ENCODE measurements at places on chromosomes 11 and 22. TPM values are rescaled to one million over a fixed set of nuclear protein-coding genes. Genes with fewer than 3 reads are reported as not detected.

- DNase-seq, result no peak
Measured at GRCh38 chr11:130146796-130147195, 12.8 kb upstream of the ST14 start.

POLR2F gene
- 123 TPM for total RNA-seq

- no peak for DNase-seq
Measured at GRCh38 chr22:48342732-48343131, 1484.9 kb downstream of the BRD1 start.

DNA sequence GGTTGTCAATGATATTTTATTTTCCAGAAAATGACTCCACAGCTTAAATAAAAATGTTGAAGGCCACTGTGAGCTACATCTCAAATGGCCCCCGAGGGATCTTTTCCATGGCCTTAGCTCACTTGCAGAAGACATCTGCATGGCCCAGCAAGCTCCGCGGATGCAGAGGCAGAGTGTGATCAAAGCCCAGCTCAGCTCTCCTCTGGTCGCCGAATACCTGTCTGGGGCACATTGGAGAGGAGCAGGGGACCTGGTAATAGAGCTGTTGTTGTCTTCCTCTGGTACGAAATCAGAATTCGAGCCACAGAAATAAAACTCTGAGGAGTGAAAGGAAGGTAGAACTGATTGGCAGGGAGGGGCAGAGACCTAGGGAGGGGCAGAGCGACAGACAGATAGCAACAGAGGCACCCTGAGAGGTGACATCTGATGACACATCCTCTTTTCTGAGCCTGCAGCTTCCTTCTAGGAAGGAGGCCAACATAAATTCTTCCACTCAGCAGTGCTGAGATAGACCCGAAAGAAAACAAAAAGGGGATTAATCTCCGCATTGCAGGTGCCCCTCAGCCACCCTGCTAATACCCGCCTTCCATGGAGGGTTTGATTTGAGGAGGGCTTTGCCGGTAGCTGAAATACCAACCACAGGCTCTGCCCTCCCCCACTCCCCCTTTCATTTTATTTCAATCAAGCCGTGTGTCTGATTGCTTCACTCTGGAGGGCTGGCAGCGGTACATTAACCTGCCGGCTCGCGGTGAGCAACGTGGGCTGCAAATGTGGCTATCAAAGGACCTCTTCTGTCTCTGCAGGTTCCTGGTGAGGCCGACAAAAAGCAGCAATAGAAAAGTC is 759.4 kb downstream of the OPCML start:
- DNase-seq, result no peak

TAF1D gene
- 134 TPM for total RNA-seq

LIF gene
- 4.1 TPM for total RNA-seq

GRCh38 chr22:25109878-25110595 is 89.6 kb upstream of the CRYBB3 start:
- DNase-seq, result no peak

SLC17A6 gene
- total RNA-seq, result not detected

TCN2 gene
- 11.7 TPM for total RNA-seq

DNA sequence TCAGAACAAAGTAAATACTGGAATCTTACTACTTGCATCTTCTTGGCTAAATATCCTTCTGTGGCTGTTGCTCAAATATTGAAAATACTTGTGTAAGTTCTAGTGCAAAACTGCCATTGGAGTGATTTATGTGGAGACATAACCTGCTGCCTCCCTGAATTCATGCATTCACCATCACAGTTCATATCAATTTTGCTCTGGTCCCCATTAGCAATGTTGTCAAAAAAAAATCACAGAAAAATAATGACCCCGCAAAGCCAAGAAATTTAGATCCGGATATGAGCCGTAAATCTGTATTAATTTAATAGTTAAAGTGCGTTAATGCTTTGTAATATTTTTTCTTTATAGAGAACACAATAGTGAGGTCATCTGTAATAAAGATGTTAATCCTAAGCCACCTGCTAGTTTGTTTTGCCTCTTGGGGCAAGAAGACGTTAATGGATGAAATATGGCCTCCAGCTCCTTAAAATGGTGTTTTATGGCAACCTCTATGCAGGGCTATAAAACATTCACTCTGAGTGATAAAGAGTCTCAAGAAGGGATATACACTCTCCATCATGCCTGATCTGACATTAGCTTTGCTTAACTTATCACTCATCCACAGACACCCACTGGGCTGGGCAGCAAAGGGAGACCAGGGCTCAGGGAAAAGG is 255.9 kb downstream of the INSC start:
- no peak for DNase-seq

DNA sequence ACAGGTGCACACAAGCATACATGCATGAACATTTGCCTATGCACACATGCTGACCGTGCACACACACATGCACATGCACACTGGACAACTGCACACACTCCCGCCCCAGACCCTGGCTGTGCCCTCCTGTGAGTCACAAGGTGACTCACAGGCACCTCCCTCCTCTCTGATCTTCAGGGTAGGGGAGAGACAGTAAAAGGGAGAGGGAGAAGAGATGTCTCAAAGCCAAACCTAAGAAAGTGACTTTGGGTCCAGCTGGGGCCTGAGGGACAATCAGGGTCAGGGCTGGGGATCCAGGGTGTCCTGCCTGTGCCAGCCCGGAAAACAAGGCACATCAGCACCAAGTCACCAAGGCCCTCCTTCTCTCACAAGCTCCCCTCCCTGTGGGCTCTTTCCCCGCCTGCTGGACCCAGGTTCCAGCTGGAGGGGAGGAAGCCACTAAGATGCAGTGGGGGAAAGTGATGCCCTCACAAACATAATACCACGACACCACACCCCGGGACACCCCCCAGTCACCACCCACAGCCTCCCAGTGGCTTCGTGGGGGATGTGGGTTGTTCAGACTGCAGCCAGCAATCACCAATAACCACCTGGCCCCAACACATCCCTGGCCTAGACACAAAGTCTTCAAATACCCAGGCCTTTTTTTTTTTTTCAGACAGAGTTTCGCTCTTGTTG is 39.3 kb downstream of the PDGFB start:
- peak; percentile 92 for DNase-seq

DNA sequence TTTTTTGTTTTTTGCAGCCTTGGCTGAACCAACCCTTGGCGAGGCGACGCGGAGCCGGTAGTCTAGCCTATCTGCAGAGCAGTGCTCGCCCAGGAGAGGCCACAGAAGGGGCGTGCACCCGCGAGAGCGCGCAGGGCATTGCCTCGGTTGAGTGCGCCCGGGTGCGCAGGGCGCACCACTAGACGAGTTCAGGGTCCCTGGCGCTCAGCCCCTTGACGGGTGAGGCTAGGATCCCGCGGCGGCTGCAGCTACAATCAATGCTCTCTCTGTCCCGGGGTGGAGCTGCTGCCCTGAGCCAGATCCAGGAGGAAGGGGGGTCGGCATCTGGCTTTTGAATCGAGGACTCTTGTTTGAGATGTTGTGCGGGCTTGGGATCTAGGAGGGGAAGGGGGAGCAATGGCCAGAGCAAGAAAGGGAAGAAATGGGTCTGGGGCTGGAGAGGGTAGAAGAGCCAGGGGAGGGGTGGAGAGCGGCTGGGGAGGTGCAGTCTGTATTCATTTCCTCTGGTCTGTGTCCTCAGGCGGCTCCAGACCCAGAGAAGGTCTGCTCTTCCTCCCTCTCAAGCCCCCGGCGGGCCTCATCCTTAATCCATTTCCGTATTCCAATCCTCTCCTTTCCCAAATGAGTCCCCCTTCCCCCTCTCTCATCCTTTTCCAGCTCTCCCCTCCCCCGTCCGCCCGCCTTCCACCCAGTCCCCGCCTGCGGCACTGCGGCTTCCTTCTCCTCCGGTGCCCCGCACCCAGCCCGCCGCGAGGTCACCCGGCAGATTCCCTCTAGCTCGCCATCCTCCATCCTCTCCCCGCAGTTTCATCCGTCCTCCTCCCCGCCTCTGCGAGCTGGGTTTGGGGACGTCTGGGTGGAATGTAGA is 797 bp downstream of the THY1 start:
- peak; percentile 51 for DNase-seq

- no peak for DNase-seq
Measured at GRCh38 chr11:115054570-115055538, 376.5 kb downstream of the NXPE2 start.

ELFN2 gene
- total RNA-seq, result under 0.01 TPM

GRCh38 chr11:109511598-109511997 is 89.6 kb downstream of the C11orf87 start:
- DNase-seq, result no peak

UCP3 gene
- total RNA-seq, result 0.60 TPM

PHETA2 gene
- 5.2 TPM for total RNA-seq

GRCh38 chr22:32040324-32040904 is 2.6 kb upstream of the SLC5A1 start:
- DNase-seq, result no peak

DNA sequence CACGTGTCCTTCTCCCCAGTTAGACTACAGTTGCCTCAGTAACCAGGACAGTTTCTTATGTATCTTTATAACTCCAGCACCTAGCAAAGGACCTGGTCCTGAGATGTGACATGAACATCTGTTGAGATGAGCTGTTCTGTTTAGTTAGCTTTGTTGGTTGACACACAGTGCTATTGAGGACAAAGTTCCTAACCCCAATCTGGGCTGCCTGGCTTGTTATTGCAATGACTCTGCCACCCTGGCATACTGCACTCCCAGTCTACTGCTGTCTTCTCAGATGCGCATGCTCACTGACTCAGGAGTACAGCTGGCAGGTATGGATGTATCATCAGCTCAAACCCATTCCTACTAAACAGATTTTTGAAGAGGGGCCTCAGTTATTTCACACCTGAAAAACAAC is 7.4 kb downstream of the DESI1 start:
- no peak for DNase-seq

PNPLA3 gene
- total RNA-seq, result 7.6 TPM

DNA sequence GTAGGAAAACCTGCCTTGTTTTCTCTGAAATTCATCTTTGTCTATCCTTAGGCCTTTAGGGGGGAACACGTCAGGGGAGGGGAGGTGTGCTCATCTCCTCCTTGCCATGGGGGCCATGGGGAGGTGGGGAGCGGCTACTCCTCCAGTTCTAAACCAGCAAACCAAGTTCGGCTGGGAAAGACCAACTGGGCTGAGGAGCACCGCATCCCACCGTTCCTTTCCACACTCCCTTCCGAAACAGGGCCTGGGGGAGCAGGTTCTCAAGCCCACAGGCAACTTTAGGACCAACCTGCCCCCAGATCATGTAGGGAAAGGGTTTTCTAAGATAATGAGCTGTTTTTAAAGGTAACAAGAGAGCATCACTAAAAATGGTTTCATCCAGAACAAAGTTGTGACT is 77.5 kb upstream of the PITPNB start:
- no peak for DNase-seq

DNA sequence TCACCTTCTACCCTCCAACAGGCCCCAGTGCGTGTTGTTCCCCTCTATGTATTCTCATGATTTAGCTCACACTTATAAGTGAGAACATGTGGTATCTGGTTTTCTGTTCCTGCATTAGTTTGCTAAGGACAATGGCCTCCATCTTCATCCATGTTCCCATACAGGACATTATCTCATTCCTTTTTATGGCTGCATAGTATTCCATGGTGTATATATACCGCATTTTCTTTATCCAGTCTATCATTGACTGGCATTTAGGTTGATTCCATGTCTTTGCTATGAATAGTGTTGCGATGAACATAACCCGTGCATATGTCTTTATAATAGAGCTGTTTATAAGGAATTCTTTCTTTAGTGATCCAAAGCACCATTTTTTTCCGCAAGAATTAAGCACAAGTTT is 28.5 kb upstream of the TLCD5 start:
- no peak for DNase-seq

LMNTD2 gene
- total RNA-seq, result 0.24 TPM

Measured in RPMI7951 (cell line).